ENCODE measurements at places on chromosomes 4 and X. TPM values are rescaled to one million over a fixed set of nuclear protein-coding genes. Genes with fewer than 3 reads are reported as not detected.

The ARHGAP24 gene
- total RNA-seq, result 48.6 TPM

The PDGFRA gene
- 181 TPM for total RNA-seq

The USP17L29 gene
- not detected for total RNA-seq

The CHIC1 gene
- 5.2 TPM for total RNA-seq

The PABPC1L2A gene
- total RNA-seq, result not detected

The GYG2 gene
- 377 TPM for total RNA-seq

The PDLIM3 gene
- total RNA-seq, result 58.5 TPM

The GIMD1 gene
- not detected for total RNA-seq

The PDE5A gene
- 8.3 TPM for total RNA-seq

The INTS12 gene
- total RNA-seq, result 15.9 TPM

The IL21 gene
- not detected for total RNA-seq

The ABCE1 gene
- total RNA-seq, result 66.7 TPM

The UNC5C gene
- total RNA-seq, result 0.35 TPM

The RAP2C gene
- 25.7 TPM for total RNA-seq

The CLCN4 gene
- 2.6 TPM for total RNA-seq

GRCh38 chr4:59247032-59247431 is 1953.1 kb upstream of the ADGRL3 start:
- no peak for DNase-seq

DNA sequence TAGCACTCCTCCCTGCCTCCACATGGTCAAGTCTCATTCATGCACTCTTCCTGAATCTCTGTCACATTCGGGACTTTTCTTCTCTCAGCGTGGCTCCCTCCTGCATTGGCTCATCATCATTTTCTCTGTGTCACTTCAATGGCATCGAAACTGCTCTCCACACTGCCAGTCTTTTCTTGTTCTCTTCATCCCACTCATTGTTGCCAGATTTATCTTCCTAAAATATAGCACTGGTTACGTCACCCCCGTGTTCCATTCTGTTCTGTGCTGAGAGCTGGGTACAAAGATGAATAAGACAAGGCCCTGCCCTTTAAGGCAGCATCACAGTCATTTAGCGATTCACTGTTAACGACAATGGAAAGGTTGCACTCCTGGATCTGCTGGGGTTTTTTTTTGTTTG is 174.4 kb upstream of the TBC1D9 start:
- DNase-seq, result no peak

DNA sequence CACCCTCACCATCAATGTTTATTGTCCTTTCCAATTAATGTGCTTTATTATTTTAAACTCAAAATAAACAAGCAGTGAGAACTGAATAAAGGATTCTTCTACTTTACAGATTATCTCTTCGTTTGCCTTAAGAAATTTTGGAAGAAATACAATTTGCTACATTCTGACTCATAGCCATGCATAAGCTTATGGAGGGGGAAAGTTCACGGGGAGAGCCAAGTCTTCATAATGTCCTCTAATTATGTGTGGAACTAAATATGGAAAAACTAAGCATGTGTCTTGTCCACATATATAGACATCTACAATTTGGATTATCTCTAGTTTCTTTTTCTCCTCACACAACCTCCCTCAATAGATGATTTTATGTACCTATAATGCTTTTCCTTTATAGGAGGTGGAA is 17.5 kb downstream of the CXCL13 start:
- DNase-seq, result no peak

- DNase-seq, result no peak
These were observed 586 bp downstream of the BCAP31 start for GRCh38 chrX:153723351-153724251.

GRCh38 chr4:119149110-119149509 is 13.5 kb downstream of the MYOZ2 start:
- DNase-seq, result no peak

DNA sequence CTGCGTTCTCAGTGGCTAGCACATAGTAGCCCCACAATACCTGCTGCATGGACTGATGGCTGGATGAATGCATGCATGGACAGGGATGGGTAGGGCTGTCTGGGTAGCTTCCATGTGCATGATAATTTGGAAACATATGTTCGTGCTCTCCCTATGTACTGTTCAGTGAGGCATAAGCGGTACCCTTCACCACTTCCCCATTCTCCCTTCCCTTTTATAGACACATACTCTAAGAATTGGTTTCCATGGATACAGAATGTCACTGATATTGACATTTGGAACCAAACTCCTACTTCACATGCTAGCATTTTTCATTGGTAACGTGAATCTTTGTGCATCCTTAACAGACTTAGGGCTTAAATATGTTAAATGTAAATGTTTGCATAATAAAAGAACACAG is 20.4 kb downstream of the USP46 start:
- DNase-seq, result no peak

DNA sequence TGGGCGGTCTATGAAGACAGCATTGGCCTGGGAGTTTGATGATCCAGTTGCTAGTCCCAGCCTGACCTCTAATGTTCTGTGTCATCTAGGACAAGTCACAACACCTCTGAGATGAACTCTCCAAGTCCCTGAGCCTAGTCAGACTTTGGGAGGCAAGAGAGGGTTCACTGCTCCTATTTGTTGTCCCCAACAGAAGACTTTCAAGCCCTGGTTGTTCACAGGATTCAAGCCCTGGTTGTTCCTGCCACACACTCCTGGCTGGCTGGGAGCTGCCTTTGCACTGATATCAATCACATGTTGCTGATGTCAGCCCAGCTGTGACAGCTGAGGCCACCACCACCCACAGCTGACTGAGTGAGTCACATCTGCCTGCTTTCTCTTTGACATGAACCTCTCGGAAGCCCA is 253.2 kb upstream of the RASGEF1B start:
- no peak for DNase-seq

GRCh38 chr4:10200869-10201268 is 84.3 kb upstream of the WDR1 start:
- DNase-seq, result no peak

- no peak for DNase-seq
These were observed 44.8 kb downstream of the PPP2R2C start for GRCh38 chr4:6427439-6428090.

- DNase-seq, result no peak
These were observed 48.5 kb upstream of the STIM2 start for GRCh38 chr4:26812049-26812714.

- no peak for DNase-seq
These were observed 51.3 kb upstream of the LEF1 start for GRCh38 chr4:108219998-108220397.

- no peak for DNase-seq
These were observed 129.4 kb downstream of the CNKSR2 start for GRCh38 chrX:21503593-21503992.

DNA sequence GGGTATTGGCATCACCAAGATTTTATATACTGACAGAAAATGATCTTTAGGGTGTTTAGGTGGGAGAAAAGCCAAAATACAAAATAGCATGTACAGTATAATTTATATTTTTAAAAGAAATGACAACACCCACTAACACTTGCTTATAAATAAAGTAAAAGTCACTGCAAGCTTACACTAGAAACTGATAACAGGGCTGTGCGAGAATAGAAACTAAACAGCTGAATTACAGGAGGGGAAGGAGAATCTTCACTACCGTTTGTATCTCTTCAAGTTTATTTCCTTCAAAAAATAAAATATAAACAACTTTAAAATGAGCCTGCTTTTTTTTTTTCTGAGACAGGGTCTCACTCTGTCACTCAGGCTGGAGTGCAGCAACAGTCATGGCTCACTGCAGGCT is 22.8 kb downstream of the GRSF1 start:
- DNase-seq, result no peak

DNA sequence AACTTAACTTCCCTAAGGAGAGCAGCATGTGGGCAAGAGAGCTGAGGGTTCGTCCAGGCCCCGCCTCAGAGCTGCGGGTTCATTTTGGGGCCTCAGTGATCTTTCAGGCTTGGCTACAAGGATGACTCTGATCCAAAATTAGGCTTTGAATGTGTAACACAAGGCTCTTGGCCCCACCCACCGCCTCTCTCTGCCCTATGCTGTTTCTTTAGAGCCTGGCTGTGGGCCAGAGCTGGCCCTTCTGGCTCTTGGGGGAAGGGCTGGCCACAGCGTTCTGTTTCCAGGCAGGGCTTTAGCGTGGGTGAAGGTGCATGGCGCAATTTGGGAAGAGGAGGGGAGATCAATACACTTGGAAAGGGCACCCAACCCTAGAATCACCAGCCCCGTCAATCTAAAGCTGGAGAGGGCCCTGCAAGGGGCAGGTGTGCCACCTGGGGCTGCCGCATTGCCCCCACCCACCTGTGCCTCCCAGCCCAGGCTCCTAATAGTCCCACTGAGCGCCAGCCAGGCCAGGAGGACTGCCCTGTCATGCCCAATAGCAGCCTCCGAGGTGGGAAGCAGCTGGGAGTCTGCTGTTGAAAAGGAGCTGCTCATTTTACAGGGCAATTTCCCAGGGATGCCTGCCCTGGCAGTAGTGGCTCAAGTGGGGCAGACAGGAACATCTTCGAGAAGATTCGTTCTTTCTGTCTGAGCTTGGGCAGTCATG is 84.5 kb upstream of the MAML3 start:
- peak; percentile 95 for DNase-seq

- no peak for DNase-seq
These were observed 26.3 kb downstream of the AFF1 start for GRCh38 chr4:86961116-86961515.

DNA sequence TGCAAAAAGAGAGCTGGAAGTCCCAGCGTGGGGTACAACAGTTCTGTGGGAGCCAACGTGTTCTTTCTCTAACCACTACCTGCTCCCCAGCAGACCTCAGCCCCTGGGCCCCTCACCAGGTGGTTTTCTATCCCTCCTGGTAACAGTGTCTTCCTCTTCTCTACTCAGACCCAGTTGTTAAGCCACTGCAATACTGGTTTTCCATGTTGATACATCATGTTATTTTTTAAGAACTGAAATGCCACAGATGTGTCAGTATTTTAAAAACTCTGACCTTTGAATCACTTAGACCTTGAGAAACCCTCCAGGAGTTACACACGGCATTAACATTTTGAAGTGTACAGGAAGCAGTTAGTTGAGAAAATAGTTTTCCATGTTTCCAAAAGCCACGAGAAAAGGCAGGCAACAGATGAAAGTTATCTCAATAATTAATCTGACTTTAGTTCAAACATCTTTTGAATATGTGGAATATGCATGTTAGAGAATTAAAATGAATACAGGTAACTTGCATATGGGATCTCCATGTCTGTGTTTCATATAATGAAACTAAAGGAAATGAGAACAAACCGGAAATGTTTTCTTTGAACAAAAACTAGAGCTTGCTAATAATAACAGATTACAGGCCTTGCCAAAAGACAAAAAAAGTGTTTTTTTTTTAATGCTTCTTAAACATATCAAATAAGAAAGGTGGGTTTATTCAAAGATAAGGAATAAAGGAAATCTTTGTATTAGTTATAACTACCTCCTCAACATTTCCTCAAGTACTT is 108.8 kb downstream of the ZNF827 start:
- no peak for DNase-seq

GRCh38 chrX:133922390-133922771 is 63.0 kb downstream of the GPC3 start:
- DNase-seq, result no peak

- no peak for DNase-seq
These were observed 18.0 kb downstream of the C4orf33 start for GRCh38 chr4:129113919-129114318.

DNA sequence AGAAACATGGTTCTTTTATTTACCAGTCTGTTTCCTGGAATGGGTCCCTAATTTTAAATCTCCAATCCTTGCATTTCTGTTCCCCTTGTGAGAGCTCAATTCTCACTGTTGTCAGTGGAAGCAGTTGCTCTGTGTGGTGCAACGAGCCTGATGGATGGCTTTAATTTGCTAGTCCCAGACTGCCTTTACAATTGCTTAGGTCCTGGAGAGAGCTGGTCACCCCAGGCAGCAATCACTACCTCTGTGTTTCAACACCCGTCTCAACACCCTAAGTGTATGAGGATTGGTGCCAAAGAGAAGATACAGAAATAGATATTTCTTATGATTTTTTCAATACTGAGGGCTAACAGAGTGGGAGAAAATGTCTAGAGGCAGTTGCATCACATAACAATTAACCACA is 873.8 kb downstream of the GLUD2 start:
- no peak for DNase-seq

DNA sequence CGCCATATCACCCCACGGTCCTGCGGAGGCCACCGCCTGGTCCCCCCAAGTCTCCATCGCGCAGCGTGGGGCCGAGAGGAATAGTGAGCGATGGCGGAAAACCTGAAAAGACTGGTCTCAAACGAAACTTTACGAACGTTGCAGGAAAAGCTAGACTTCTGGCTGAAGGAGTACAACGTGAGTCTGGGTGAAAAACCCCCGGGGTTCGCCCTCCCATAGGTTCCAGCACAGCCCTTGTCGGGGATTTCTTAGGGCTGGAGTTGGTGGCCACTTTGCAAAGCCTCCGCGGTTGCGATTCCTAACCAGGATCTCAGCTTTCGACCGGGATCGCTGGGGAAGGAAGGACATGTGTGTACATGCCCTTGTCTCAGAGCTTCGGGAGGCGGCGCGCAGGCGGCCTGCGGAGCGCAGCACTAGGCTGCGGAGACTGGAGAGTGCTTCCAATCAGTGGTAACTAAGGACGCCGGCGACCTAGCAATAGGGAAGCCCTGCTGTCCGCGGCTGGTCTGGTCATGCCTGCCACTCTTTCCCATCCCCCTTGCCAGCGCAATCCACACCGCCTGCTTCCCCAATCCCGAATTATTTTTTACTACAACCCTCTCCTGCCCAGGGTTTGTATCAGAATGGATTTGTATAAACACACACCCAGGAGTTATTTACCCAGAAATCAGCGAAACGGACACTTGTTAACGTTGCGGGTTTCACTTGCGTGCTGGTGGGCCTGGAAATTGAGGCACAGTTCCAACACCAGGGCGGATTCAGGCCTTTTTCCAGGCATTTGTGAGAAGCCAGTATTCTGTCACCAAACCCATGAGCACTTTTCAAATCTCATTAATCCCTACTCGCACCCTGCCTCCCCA is 741 bp downstream of the SPATA18 start:
- DNase-seq, result no peak

- DNase-seq, result no peak
These were observed 57.1 kb upstream of the ATXN3L start for GRCh38 chrX:13376857-13377549.

GRCh38 chr4:88609387-88609786 is 17.1 kb downstream of the HERC3 start:
- no peak for DNase-seq

DNA sequence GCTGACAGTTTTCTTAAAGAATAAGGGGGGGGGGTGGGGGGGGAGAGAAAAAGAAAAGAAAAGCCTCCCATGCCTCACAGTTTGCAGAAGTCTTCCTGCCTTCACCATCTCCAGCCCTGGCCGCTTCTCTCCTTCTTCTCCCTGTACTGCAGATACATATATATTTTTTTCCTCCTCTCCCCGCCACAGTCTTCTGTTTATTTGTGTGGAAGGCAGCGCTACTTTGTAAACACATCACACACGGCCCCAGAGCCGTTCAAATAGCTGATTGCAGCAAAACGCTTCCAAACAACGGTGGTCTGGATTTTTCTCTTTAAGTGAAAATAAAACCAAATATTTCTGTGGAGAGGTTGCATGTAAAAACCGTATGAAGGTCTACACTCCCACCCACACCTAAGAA is 732 bp downstream of the NLGN4X start:
- DNase-seq, result no peak

- DNase-seq, result no peak
These were observed 104.4 kb downstream of the PJA1 start for GRCh38 chrX:69060631-69061408.

Data from mesenteric fat pad (tissue), 1 donor.